Activated naive CD4-positive, alpha-beta T cell treated with anti-CD3 and anti-CD28 coated beads for 36 hours (primary cell): ENCODE measurements at places on chromosomes 6 and 20. TPM values are rescaled to one million over a fixed set of nuclear protein-coding genes. Genes with fewer than 3 reads are reported as not detected.

DNA sequence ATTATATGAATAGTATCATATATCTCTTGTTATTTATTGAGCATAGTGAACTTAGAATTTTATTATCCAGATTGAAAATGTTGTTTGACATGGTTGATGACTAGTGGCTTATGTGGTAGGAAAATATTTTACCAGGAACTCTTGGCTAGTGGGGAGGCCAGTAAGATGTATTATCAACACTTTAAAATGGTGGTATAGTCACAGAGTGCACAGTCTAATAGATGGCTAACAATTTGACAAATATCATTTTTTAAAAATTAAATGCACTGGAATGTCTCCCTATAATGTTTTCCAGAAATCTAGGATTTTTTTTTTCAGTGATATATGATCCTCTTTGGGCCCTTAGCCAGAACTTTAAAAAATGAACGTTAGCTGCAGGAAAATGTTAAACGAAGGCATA is 26.9 kb upstream of the EYA4 start:
- no peak for DNase-seq

- no peak for DNase-seq
These were observed 284.7 kb downstream of the CDH26 start for GRCh38 chr20:60242836-60243505.

Gene RNF39
- not detected for total RNA-seq

DNA sequence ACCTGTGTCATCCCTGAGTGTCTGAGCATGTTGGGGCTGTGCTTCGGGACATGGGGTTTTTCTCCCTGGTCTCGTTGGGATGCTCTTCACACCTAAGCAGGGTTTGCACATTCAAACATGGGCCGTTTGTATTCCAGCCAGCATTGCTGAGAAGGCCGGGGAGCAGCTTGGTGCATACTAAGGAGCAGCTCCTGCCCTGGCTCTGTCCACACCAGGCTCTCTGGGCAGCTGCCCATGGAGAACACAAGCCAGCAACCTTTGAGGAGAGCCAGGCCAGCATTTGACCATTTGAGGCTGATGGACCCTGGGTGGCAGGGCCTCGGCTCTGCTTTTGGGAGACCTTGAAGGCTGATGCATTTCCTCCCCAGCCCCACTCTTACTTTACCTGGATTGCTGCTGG is 92.1 kb downstream of the PHACTR3 start:
- no peak for DNase-seq

DNA sequence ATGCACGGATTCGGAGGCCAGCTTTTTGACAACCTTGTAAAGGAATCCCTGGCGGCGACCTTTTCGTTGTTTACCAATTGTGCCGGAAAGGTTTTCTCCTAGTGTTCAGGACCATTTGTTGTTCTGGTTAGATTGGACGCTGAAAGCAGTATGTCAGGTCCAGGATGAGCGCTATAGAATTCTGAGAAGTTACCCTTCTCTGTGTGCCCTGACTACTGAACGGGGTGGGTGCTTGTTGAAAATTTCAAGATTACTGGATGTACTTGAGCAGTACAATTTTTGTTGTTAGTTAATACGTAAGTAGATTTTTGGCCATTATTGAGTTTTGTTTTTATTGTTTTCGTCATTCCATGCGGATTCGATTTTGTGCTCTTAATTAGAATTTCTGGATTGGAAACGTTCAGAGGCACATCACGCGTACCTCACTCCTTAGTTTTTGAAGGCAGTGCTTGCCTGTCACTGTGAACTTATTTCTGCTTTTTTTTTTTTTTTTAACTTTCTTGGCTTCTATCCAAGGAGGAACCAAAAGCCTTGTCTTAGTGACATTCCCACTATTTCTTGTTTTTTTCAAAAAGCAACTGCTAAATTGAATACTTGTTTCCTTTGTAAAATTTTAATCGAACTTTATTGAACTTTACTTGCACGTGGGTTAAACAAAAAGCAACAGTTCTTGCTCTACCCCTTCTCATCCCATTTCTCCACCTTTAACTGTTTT is 898 bp downstream of the XRN2 start:
- no peak for DNase-seq

GRCh38 chr20:21436205-21436604 is 38.9 kb upstream of the NKX2-4 start:
- DNase-seq: no peak

DNA sequence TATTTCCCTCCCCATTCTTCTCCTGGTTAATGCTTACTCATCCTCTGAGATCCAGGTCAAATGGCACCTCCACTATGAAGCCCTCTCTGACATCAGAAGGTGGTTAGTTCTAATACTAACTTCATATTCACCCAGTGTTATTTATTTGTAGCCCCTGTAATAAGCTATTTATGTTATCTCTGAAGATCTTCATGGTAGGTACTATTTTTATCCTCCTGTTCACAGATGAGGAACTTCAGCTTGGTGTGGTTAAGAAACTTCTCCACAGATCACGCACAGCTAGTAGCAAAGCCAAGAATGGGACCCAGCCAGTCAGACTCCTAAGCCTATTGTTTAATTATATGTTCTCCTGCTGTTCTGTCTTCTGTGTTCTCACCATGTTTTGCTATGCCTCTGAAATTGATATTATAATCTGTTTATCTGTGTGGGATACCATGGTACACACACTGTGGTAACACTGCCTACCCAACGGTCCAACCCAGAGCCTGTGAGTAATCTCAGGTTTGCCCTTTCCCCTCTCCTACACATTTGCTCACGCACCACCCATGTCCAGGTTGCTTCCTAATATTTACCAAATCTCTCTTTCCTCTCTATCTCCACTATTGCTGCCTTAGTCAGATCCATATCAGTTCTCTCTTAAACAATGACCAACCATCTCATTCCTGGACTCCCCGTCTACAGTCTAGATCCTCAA is 98.4 kb downstream of the IPCEF1 start:
- DNase-seq: no peak

Gene TRIM10
- total RNA-seq: 0.25 TPM

DNA sequence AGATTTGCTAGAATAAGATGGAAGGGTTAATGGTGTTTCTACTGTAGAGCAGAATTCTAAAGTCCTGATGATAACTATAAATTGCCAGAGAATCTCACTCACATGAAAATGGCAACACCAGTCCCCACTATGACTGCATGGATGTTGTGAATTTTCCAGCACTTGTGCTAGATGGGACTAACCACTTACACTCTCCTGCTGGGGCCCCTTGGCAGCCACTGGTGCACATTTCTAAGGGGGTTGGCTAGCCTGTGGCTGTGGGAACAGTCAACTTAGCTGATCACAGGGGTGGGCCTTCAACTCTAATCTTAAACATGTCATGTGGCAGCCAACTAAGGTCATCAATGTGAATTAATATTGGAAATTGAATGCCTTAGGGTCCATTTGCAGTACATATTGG is 271.2 kb downstream of the PHACTR1 start:
- no peak for DNase-seq

Gene FAM162B
- total RNA-seq: not detected

- DNase-seq: no peak
These were observed 17.4 kb upstream of the MPC1 start for GRCh38 chr6:166400181-166400580.

- peak; percentile 49 for DNase-seq
These were observed 8.9 kb upstream of the COL20A1 start for GRCh38 chr20:63284083-63284440.

DNA sequence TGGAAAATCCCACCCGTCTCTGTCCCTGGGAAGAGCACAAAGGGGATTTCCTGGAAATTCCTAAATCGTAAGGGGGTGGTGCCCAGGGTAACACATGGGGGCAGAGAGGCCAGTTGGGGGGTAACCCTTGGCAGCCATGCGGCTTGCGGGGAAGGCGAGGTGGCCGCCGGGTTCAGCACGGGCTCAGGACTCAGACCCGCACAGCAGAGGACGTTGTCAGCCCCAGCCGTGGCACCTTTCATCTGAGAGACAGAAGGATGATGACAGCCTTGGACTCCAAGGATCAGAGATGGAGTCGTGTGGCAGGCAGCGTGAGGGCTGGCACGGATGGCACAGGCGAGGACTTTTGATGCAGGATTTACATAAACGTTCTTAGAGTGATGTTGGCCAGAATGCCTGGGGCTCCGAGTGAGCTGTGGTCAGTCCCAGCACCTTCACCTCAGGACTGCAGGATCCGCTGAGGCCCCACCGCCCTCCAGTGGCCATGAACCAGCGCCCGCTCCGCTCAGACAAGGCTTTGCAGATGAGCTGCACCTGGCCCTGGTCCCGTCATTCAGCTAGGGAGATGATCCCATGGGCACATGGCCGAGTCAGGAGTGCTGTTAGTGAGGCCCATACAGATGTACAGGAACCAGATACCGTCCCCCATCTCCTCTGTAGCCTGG is 190.3 kb downstream of the TAF4 start:
- no peak for DNase-seq

DNA sequence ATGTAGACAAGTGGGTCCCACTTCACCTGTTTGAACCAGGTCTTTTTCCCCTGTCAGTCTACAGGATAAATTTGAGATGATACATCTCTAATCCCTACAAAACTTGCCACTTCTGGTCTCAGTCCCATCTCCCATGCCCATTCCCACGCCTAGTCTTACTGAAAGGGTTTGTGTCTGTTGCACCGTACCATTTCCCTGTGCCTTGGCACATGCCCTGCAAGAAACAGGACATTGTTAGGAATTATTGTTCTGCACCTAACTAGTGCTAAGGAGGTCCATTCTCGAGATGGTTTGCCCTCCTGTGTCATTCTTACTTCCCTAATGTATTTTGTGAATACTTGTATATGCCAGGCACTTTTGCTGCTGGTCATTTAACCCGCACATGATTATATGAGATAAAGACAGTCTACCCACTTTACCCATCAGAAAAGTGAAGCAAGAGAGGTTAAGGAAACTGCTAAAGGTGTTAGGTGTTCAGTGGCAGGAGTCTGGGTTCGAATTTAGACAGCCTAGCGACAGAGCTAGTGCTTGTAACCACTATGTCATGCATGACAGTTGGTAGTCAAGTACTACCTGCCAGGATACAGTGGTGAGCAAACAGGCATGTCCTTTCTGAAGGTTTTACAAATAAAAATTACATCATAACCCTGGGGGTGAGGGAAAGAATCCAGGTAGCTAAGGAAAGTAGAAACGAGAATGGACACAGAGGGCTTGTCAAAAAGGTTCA is 12.7 kb downstream of the FAM217A start:
- DNase-seq: no peak

Gene HLA-DQB1
- 6.2 TPM for total RNA-seq

- no peak for DNase-seq
These were observed 385.9 kb upstream of the RUNX2 start for GRCh38 chr6:44942201-44942600.

Gene SLC17A1
- total RNA-seq: not detected

DNA sequence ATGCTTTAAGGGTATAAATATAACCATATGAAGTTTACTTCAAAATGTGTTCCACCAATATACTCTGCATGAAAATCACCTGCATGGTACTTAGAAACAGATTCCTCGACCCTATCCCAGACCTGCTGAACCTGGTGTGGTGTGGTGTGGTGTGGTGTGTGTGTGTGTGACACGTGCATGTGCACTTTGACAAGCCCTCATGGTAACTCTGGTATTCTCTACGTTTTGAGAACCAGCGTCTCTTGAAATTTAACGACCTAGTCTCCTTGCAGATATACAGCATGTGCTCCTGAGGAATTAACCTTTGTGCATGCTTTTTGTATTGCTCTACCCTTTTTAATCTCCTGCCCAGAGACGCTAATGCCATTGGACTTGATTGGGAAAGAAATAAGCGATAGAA is 29.5 kb downstream of the GGTLC1 start:
- no peak for DNase-seq

DNA sequence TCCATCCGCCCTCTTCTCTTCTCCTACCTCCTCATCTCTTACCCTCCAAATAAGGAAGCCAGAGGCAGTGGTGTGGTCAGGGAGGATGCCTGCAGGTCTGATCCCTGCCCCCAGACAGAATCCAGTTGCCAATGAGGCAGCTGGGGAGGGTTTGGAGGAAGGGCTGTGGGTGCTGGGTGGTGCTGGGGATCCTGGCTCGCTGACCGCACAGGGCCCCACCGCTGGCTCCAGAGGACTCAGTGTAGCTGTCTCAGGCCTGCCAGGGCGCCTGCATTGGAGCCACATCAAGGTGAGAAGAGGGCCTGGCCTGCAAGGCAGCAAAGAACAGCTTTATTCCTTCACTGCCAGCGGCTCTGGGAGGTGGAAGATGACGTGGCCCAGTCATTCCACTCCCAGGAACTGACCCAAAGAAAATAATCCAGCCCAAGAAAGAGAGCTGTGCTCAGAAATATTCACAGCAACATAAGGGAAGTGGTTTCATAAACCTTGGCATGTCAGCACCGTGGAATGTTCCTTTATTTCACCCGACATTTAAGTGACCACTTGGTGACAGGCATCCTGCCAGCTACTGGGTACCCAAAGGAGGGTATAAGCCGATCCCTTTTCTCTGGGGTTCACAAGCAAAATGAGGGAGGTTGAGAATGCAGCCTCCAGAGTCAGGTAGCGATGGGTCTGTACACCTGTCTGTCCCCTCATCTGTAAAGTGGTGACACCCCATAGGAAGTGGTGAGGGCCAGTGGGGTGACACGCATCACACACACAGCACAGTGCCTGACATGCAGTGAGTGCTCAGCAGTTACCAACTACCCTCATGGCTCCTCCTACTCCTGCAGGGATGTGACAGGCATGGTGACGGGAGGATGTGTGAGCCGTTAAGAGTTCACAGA is 125.1 kb downstream of the SNX5 start:
- DNase-seq: peak; percentile 11

- DNase-seq: no peak
These were observed 323.1 kb downstream of the HDGFL1 start for GRCh38 chr6:22892452-22892851.

DNA sequence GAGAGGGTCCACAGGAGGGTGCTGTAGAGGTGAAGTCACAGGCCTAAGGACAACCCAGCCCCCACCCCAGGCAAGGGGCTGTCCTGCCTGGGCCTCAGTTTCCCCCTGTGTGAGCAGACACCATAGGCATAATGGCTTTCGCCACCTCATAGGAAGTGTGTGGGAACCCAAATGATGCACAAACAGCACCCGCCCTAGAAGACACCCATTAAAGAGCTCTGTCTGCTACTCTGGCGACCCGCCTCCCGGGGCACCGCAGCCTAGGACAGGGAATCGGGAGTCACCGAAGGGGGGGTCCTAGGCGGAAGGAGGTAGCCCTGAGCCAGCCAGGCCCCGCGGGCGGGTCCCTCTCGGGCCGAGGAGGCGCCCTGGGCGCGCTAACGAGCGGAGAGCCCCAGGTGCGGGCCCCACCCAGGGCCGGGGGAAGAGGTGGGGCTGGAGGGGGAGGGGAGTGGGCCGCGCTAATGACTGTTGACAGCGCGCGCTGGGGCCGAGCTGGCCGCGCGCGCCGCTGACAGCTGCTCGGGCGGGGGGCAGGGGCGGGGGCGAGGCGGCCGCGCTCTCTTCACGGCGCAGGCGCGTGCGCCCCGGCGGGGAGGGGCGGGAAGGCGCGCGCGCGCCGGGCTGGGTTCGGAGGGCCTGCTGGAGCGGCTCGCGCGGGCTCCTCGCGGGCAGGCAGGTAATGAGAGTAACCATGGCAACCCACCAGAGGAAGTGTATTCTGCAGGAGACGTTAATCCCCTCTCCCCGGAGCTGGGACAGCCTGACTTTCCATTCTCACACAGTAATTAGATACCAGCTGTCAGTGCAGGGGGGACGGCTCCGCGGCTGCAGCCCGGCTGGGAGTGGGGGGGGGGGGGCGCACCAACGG is 48.9 kb downstream of the NOL4L start:
- DNase-seq: peak; percentile 88

GRCh38 chr20:51487565-51488268 is 54.8 kb downstream of the NFATC2 start:
- no peak for DNase-seq
